Occipital lobe (tissue), 3 donors: ENCODE measurements at places on chromosomes 6 and 20. TPM values are rescaled to one million over a fixed set of nuclear protein-coding genes. Genes with fewer than 3 reads are reported as not detected.

GRCh38 chr20:21632031-21632734, 73.3 kb upstream of the PAX1 start:
- DNase-seq: no peak

DNA sequence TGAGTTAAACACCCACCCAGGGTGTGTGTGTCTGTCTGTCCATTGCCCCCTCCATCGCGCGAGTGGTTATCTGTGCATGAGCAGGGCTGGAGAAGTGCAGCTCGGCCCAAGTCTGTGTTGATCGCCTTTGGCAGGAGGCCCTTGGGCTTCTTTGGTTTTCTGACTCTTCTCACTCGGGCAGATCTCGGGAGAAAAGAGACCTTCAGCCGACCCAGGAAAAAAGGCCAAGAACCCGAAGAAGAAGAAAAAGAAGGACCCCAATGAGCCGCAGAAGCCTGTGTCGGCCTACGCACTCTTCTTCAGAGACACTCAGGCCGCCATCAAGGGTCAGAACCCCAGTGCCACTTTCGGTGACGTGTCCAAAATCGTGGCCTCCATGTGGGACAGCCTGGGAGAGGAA, 132.9 kb downstream of the JPH2 start:
- DNase-seq: no peak

- no peak for DNase-seq
Measured at GRCh38 chr20:37901654-37902503, 1.0 kb upstream of the VSTM2L start.

DNA sequence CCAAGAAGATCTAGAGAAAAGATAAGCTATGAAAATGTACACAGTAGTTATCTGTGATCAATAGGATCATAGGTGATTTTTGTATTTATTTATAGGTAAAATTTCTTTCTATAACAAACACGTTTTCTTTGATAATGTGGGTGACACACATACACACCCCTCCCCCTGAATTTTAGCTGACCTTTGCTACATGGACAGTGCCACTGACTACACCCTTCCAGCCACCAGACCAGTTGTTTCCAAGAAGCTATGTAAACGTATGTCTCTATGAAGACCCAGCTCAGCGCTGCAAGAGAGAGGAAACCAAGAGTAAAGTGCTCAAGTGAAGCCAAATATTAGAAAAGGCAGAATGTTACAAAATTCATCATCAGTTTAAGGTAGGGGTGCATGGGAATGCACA, 16.3 kb downstream of the MOCS1 start:
- DNase-seq: no peak

DNA sequence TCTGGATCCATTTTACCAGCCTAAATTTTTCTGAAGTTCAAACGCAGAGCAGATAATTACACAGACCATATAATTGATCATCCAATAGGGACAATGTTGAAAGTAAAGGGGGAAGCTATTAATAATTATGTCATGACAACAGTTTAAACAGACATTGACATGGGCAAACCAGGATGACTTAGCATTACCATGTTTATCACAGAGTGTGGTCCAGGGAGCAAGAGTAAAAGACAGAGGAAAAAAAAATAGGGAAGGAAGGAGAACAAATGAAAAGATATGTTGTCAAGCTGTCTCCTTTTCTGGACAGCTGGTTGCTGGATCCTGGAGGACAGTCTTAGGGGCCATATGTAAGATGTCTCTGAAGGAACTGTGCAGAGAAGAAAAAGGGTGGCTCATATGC, 69.4 kb upstream of the FBXL4 start:
- DNase-seq: no peak

GRCh38 chr6:79586548-79586947, 44.6 kb upstream of the SH3BGRL2 start:
- DNase-seq: no peak

The AFG1L gene
- total RNA-seq: 12.3 TPM

The ATAT1 gene
- 38.4 TPM for total RNA-seq

The CNR1 gene
- 327 TPM for total RNA-seq

The ME1 gene
- 1.4 TPM for total RNA-seq

DNA sequence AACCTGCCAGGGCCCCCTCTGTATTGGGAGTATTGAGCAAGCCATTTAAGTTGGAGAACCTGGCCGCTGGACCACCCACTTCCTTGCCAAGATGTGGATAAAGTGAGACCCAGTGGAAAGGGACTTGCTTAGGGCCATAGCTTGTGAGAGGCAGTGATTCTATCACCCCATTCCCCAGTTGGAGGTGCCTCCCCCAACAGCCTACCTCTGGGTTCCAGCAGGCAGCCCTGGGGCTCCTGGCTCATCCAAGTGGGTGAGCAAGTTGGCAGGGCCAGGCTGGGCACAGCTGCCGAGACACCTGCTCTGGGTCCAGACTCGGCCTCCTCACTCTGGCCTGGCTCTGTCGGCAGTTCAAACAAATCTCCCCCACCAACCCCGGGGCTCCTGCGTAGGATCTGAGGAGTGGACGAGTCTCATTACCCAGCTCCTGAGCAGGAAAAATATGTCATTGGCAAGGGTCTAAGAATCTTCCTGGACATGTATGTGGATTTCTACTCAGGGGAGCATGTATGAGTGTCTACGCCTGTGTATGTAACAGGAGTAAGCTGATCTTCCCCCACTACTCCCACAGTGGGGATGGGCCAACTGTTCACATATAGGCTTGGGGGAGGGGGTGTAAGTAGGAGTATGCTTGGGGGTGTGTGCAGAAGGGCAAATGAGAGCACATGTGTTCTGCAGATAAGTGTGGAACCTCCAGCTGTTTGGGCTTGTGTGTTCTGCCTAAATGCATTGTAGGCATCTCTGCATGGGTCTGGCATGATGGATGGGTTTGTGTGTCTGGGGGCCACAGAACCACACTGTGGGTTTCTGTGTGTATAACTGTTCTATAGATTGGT, 1.9 kb downstream of the ID1 start:
- no peak for DNase-seq

GRCh38 chr6:170490259-170490658, 62.8 kb downstream of the PSMB1 start:
- DNase-seq: no peak

DNA sequence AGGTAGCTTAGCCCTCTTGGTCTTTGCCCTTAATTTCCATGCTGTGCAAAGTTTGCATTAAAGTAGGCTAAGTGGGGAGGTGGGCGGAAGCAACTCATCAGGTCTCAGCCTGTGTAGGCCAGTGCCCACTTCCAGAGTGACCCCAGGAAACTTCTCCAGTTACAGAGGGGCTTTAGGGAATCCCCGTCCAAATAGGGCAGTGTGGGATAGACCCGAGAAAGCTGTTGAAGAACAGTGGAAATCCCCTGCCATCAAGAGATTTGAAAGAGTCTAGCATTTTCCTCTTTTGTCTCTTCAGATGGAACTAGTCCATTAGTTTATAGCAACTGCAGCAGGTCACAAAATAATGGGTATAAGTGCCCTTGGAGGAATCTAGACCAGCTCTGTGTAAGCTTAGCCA, 20.2 kb downstream of the SF3B5 start:
- no peak for DNase-seq

- no peak for DNase-seq
Measured at GRCh38 chr6:149921361-149921760, 1.6 kb downstream of the RAET1G start.

DNA sequence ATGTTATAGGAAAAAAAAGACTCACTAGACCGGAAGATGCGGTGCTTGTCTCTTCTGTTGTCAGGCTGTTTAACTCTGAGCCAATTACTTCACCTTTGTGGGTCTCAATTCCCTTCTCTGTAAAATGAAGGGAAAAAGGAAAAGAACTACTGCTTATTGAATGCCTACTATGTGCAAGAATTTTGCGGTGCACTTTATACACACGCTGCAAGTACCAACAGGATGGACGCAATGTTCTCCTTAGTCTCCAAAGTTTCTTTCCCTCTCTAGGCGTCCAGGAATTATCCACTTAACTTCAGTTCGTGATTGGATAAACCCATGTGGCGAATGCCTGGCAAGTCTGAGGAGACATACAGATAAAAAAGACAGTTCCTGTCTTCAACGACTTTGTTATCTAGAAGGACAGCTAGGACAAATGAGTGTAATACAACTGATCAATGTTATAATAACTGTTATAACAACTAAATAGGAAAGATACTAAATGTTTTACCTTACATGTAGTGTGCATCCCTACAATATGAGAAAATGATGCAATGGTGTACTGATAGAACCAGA, 69.0 kb upstream of the JARID2 start:
- DNase-seq: no peak

DNA sequence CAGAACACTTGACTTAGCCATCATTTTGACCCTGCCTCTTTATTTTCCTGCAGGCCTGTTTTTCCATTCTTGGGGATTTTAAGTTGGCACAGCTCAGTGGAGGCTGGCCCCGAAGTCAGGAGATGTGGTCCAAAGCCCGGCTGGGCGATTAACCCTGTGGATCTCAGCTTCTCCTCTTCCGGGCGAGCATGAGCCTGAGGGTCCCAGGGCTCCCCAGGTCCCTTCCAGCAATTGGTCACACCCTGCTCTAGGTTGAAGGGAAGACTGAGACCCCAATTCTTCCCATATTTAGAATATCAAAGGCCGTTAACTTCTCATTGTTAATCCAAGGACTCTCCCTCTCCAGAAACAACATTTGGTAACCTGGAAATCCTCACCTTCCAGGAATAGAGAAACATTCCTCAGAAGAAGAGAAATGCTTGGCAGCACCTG, 2.3 kb downstream of the THBS2 start:
- no peak for DNase-seq
